ENCODE measurements at places on chromosomes 1 and 21.
A peak's percentile ranks its signal among the peaks of the same experiment; 100 is the strongest.

DNA sequence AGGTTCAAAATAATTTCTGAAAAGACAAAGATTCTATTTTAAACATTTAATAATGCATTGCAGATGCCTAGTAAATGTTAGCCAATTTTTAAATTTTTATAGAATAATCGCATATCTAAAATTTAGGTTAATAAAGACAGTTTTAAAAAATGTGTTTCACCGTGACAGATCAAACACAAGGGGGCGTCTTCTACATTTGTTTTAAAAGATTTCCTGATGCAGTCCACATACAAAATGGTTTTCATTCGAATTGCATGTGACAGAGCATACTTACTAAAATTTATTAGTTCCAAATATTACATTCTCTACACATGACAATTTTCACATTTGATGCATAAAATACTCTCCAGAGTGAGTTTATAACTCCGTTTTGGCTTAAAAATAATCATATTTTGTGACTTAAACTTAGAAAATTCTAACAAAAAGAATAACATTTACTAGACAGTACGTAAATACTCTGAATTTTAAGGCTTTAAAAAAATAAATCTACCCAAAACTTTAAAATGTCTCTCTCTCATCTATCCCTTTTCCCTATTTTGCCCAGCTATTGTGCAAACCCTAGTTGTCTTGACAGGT is 75.5 kb downstream of the ADAMTS1 start:
- DNase-seq = no peak

DNA sequence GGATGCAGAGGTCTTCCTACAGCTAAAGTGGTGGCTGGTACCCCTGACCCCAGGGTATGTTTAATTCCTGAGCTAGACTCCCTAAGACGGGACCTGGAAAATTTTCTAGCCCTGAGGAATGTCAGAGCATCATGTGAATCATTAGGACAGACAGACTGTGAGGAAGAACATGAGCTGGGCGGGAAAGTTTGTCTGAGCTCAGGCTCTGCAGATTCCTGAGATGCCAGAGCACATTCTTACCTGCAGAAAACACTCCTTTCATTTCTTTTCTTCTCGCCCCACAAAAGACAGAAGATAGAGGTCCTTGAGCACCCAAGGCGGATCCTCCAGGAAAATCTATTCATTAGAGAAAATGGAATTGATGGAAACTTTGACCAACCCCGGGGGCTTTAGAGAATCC is 6.5 kb downstream of the CAPN2 start:
- peak; percentile 80 for DNase-seq

- no peak for DNase-seq
Measured at GRCh38 chr1:151325646-151326429, 1.4 kb downstream of the PI4KB start.

GRCh38 chr1:115286431-115287205 is 51.4 kb downstream of the NGF start:
- no peak for DNase-seq

DNA sequence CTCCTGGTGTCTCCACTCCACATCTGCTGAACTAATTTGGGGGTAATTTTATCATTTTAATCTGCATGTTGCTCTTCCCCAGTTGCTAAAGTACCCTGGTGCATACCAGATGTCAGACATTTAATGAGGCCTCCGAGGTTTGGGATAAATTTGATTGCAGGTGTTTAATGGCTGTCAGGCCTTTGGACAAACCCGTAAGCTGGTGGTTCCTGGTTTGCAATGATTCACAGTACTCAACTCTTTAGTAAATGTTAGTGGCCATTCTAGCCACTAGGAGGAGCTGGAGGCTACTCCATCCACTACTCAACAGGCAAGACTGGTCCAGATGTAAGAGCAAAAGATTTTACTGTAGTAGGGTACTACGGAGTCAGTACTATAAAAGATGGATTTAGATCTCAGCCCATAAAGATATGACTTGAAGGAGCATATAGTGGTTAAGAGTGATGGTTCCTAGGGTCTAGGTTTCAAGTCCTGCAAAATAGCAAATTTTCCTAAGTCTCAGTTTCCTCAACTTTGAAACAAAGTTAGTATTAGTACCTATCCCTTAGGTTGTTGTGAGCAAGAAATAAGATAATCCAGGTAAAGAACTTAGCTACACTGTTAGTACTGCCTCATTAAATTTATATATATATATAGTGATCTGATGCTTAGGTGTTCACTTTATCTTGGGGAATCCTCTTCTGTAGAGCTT is 132.8 kb downstream of the SNX7 start:
- peak; percentile 23 for DNase-seq

- no peak for DNase-seq
Measured at GRCh38 chr1:48338257-48338656, 115.7 kb downstream of the SLC5A9 start.

DNA sequence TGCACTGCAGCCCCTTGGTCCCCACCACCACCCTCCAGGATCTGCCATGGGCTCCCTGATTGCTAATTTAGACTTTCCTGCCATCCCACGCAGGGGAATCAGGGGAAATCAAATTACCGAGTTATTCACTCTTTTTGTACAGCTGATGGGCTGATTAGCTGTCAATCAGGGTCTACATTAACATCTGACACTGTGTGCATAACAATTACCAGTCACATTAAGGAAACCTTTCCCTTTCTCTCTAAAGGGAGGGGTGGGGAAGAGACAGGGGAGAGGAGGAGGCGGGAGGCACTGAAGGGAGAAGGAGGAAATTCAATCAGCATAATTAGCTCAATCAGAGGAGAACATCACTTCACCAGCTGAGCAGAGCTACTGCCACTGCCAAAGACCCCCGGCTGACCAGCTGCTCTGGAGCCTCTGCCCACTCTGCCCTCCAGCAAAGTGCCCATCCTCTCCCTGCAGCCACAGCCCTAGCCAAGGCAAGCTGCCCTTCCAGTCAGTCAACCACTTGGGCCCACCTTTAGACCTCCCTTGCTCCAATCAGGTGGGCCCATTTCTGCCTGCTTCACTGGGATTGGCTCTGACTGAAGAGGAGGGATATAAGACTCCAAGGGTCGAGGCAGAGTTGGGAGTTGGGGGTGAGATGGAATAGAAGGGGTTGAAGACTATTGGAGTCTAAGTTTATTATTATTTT is 199.3 kb upstream of the ZC3H12A start:
- no peak for DNase-seq

Measured in iPS DF 19.7 (cell line).